ENCODE measurements at places on chromosomes 3 and 15.
A peak's percentile ranks its signal among the peaks of the same experiment; 100 is the strongest.

GRCh38 chr15:58490888-58491473 is 59.2 kb downstream of the LIPC start:
- no peak for DNase-seq

GRCh38 chr15:78727561-78727960 is 83.7 kb downstream of the ADAMTS7 start:
- DNase-seq = no peak

DNA sequence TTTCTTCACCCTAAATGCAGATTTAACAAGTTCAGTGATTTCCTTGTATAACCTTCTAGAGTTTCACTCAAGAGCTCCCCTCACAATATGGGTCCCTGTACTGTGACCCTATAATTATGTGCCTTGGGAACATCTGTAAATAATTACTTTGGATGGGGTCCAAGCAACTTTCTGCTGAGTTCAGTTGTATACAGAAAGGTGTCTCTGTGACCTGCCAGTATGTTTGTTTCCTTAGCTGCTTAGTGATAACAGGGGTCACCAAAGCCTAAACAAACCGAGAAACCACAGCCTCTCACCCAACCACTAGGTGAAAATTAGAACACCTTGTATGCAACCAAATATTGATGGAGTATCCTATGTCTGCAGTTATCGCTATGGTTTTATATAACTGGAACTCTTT is 29.8 kb upstream of the SLC25A36 start:
- no peak for DNase-seq

- no peak for DNase-seq
Observed at GRCh38 chr3:110423276-110423675, 648.3 kb upstream of the NECTIN3 start.

- no peak for DNase-seq
Observed at GRCh38 chr3:156171281-156172267, 51.2 kb downstream of the KCNAB1 start.

DNA sequence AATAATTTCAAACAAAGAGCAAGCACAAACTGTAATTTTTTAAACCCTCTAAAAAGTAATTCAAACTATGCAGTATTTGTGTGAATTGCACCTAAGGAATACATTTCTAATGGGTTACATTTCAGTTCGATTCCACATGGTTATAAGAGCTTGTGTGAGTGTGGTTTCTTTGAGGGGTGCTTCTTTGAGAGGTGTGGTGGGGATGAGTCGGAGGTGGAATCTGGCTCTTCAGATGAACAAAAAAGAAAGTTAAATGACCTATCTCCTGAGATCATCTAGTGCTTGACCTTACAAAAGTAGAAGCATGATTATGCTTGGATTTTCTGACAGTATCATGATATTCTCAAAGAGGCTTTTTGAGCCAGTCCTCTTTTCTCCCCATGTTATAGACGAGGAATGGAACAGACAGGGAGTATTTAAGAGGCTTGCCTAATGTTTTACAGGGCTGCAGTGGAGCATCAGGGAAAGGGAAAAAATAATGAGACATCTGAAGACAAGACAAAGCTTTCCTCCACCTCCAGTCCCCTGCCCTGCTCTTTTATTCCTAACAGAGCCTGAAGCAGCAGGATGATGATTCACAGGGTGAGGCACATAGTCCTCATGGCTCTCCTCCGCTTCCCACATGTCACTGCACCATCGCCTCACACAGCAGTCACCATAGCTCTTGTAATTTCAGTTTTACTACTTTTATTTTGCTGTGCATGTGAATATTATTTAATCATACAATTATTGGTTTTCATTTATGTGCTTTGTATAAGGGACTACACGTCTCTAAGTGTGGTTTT is 82.0 kb downstream of the LYSMD4 start:
- peak; percentile 30 for DNase-seq

GRCh38 chr3:48409291-48410201 is 20.3 kb downstream of the PLXNB1 start:
- DNase-seq = no peak

DNA sequence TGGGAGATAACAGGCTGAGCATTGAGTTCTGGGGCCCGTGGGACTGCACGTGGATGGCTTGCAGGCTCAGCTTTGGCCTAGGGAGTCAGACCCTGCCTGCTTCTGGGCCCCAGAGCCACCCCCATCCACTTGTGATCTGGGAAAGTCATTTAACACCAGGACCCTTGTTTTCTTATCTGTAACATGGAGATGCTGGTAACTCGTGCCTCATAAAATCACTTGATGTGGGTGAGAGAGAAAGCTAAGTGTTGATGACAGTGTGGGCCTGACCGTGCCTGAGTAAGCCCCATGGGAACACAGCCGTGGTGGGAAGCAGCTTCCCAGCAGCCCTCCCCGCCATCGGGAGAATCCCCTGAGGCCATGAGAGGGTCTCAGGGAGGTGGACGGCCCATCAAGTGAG is 378.1 kb downstream of the GABRB3 start:
- DNase-seq = no peak

- DNase-seq = no peak
Observed at GRCh38 chr15:85710340-85710842, 84.3 kb downstream of the KLHL25 start.

- DNase-seq = peak; percentile 10
Observed at GRCh38 chr3:142987080-142987700, 14.2 kb upstream of the U2SURP start.

- DNase-seq = no peak
Observed at GRCh38 chr3:138812806-138813205, 21.9 kb downstream of the PIK3CB start.

GRCh38 chr3:123336441-123336851 is 112.4 kb downstream of the ADCY5 start:
- no peak for DNase-seq

- DNase-seq = no peak
Observed at GRCh38 chr3:182259579-182259978, 533.7 kb upstream of the ATP11B start.

GRCh38 chr3:46468753-46469600 is 4.3 kb upstream of the LTF start:
- no peak for DNase-seq

DNA sequence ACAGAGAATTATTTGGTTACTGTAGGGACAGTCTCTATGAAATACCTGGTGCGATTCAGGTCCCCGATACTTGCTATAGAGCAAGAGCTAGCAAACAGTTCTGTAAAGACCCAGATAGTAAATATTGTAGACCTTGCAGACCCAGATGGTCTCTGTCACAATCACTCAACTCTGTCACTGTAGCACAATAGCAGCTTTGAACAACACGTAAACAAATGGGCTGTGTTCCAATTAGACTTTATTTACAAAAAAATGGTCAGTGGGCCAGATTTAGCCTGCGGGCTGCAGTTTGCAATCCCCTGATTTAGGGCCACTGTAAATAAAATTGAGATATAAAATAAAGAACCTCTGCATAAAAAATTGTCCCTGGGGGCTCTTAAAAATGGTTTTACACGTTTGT is 127.7 kb downstream of the SV2B start:
- no peak for DNase-seq

DNA sequence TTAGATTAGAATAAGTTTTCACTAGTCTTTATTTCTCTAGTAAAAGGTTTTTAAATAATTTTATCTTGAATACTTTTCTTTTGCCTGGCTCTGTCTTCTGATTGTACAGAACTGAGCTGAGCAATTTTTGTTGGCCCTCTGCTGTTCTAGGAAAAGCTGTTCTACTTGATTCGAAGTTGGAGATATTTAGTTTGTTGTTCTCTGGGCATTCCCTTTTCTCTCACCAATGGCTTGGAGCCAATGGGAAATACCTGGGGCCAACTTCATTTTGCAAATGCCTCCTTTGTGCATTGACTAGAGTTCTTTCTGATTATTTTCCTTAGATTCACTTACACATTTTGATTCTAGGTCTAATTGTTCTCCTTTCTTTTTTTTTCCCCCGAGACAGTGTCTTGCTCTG is 16.5 kb downstream of the ABHD5 start:
- no peak for DNase-seq

DNA sequence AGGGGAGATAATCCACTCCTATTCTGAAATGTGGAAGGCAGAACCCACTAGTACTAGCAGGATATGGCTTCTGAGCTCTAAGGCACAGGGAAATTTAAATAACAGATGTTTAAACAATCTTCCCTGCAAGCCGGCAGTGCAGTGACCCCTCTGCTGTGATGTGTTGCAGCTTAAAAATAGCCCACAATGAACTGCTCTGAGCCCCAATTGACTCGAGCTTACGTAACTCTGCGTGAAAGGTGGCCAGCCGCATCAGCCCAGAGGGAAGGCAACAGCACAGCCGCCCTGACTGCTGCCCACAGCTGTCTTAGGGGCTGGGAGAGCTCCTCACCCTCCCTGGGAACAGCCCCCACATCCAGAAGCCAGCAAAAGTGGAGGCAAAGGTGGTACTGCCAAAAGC is 12.5 kb upstream of the CAMKV start:
- no peak for DNase-seq

DNA sequence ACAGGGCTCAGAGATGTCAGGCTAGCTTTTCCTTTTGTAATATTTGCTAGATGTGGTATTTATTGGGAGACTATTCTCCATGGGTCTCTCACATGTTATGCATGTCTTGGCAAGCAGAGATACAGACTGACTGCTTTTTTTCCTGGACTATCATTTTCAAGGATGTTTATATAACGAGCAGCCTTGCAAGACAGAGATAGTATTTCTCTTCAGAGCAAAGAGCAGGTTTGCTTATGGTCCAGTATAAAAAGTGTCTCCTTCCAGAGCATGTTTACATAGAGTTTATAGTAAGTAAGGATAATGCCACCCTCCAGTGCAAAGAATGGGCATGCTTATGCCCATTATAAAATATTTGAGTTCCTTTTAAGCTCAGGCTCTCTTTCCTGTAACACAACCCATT is 24.6 kb downstream of the GTF2E1 start:
- DNase-seq = no peak
